ENCODE measurements at places on chromosomes 3 and 15. TPM values are rescaled to one million over a fixed set of nuclear protein-coding genes. Genes with fewer than 3 reads are reported as not detected.

The GHRL gene
- total RNA-seq, result 0.34 TPM

The HHATL gene
- total RNA-seq, result not detected

The IFT57 gene
- total RNA-seq, result 12.9 TPM

The TMEM45A gene
- total RNA-seq, result 0.80 TPM

The RASGRP1 gene
- 0.31 TPM for total RNA-seq

The GOLGA6L7 gene
- 0.11 TPM for total RNA-seq

The DCLK3 gene
- not detected for total RNA-seq

The CACNA2D3 gene
- total RNA-seq, result not detected

GRCh38 chr3:13570391-13571194, 21.7 kb downstream of the FBLN2 start:
- no peak for DNase-seq

GRCh38 chr15:51030649-51031316, 63.9 kb downstream of the TNFAIP8L3 start:
- DNase-seq, result no peak

DNA sequence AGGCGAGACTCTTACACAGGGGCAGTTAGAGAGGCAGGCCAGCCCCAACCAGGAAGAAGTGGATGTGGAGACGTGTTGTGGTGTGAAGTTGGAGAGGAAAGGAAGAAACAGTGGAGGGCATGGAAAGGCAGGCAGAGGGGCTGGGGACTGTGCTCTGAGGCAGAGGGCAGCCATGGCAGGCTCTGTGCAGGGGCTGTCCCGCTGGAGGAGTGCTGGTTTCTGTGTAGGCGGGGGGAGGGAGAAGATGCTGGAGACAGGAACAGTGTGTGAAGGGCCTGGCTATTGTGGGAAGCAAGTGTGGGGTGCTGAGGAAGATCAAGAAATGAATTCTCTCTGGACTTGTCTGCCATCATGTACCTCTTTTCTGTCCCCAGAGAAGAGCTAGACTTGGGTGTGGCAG, 21.0 kb downstream of the SNAPC5 start:
- no peak for DNase-seq

DNA sequence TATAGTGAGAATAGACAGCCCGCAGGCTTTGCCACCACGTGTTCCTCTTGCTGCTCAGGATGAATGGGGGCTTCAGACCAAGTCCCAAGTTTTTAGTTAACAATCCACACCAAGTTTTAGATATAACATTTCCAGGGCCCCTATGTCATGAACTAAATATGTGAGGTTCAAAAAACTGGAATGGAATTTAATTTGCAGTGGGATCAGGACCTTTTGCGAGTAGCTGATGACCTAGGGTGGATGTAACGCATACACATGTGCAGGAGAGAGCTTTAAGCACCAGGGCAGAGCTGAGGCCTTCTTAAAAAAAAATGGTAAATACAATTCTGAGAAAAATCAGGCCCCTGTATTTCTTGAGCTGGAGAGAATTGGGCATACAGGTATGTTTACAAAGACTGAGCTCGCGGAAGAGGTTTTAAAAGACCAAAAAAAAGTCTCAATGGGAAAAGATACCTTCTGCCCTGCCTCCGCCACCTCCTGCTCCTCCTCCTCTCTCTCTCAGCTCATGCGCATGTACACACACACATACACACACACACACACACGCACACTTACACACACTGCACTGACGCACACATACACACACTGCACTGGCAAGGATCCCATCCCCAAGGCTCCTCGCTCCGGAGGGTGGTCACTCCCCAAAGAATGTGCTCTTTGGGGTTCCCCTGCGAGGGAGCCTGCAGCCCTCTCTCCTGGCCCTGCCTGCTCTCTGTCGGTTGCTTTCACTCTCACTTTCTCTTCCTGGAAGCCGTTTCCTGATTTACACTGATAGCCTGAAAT, 48.2 kb upstream of the IGF1R start:
- no peak for DNase-seq

DNA sequence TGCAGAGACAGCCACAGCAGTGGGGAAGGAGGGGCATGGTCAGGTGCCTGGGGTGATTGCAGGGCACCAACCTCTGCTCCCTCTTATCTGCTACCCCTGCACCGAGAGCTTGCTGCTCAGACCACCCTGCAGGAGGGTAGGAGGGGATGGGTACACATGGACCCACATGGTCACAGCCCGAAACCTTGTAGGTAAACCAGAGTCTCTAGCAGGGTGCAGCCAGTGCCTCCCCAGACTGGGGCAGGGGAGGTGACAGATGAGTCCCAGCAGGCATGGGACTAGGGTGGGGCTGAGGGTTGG, 49.2 kb downstream of the FAH start:
- DNase-seq, result no peak

- DNase-seq, result no peak
Observed at GRCh38 chr3:129665024-129665768, 58.7 kb upstream of the PLXND1 start.

- no peak for DNase-seq
Observed at GRCh38 chr15:85578941-85579701, 198.7 kb downstream of the AKAP13 start.

DNA sequence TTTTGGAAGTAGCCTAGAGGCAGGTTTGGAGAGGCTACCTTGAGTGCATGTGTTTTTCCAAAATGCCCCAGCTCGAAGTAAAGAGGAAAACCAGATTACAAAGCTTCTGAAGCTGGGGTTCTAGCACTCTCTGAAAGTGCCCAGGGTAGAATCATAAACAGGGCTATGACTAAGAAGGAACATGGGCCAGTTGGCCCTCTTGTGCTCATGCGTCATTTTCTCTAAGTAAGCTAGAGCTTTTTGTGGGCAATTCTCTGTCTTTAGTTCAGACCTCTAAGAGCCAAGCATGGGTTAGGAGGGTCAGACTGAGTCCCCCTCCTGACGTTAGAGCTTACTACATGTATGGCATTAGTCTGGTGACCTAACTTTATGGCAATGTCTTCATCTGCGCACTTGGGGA, 129.5 kb upstream of the UMPS start:
- no peak for DNase-seq

GRCh38 chr15:57949374-57949943, 116.1 kb downstream of the ALDH1A2 start:
- DNase-seq, result no peak

- DNase-seq, result no peak
Observed at GRCh38 chr3:68943753-68944500, 11.6 kb upstream of the TAFA4 start.

GRCh38 chr15:61101543-61101942, 127.6 kb downstream of the RORA start:
- DNase-seq, result no peak

GRCh38 chr3:192851821-192852372, 65.8 kb downstream of the MB21D2 start:
- DNase-seq, result no peak

GRCh38 chr3:64459711-64460110, 228.1 kb downstream of the ADAMTS9 start:
- no peak for DNase-seq

DNA sequence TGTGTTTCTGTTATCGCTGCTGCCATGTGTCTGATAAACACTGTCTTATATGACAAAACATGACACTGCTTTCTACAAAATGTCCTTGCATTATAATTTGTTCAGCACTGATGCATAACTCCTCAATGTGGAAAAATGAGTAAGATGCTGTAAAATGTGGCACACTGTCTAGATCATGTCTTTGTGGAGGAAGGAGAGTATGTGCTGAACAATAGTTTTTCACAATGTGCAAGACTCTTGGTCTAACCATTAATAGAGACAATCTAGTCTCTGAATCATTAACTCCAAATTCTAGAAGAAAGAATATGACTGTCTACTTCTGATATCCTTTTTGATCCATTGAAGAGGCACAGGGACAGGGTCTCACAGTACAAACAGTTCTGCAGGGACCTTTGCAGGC, 127.9 kb upstream of the RARB start:
- no peak for DNase-seq
